Stimulated activated CD8-positive, alpha-beta memory T cell treated with anti-CD3 and anti-CD28 coated beads, Interleukin-4, amount 100 ng/mL, for 1 hour (primary cell): ENCODE measurements at places on chromosomes 11 and 22.

DNA sequence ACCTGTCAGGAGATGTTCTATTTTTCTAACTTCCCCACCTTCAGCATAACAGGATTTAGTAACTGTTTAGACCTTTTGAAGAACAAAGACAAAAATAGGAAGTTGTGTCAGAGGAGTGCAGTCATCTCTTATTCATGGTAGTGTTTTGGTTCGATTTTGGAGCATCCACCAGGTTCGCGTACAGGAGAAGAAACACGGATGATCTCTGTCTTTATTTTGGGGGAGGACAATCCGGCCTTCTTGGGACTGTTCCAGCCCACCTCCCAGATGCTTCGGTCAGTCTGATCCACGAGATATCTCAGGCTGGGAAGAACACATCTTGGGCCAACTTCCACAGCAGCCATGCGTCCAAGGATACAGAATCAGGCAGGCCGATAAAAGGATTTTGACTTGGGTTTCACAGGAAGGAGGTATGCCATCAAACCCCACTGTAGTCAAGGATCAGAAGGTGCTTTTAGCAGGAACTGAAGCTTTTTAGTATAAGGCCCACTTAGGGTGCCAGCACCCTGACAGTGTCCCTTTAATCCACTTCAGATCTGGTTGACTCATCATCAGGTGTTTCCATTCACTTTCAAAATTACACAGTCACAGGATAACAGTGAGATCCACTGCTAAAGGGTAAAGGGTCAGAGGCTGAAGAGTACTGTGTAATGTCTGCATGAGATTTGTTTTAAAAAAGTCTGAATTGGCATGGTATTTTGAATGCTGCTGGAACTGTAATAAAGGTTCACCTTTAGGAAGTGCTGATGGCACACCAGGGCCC lies 16.5 kb downstream of the PATZ1 start:
- DNase-seq, result no peak

DNA sequence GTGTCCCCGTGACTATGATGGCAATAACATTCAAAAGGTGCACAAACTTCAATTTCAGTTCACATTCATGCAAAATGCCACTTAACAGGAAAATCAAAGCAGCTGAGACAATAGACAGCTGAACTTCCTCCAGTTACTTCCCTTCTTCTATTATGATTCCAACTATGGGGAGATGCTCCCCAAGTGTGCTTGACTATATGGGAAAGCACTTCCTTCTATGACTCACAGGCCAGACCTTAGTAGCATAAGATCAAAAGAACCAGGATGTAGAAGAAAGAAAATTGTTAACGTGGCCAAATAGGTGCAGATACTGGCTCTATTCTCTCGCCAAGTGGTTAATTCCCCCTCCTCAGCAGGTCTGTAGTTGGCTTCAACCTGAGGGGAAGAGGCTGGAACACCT lies 7.8 kb upstream of the FAT3 start:
- DNase-seq, result no peak

DNA sequence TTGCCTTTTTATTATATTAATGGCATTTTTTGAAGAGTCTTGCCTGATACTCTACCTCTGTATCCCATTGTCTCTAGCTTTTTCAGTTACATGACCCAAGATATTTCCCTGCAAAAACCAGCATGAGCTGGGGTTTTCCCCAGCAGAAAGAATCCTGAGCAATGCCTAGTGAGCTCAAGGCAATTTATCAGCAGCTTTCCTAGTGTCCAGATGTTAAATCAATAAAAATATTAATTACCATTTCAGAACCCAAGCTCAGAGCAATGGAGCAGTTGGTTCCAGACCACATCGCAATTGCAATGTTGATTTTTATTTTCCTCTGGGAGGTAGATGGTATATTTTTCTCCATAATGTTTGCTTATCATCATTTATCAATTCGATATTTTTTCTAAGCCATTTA lies 137.2 kb downstream of the RAB38 start:
- no peak for DNase-seq

GRCh38 chr11:133906241-133906640 lies 50.5 kb downstream of the IGSF9B start:
- no peak for DNase-seq

- DNase-seq, result no peak
Observed at GRCh38 chr11:57703341-57703740, 8.7 kb downstream of the MED19 start.

DNA sequence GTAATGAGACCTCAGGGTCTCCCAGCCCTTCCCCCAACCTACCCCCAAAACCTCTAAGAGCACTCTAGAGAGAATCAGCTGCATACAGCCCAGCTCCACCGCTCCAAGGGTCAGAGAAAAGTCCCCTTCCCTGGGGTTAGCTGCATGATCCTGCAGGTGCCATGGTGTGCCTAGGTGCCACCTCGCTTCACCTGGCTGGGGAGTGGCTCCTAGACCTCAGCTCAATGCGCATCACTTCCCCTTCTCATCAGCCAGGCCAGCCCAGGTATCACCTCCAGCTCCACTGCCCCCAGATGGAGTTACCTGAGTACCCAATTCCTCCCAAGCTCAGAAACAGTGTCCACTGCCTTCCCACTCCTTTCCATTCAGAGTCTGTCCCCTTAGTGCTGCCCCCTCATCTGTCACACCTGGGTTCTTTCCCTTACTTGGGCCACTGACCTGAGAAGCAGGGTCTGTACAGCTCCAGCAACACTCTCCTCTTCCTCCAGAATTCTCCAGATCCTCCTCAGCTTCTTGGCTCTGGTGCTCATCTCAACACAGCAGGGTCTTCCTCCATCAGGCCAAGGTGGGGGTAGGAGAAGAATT lies 1.3 kb downstream of the STARD10 start:
- DNase-seq, result no peak

- DNase-seq, result no peak
Observed at GRCh38 chr22:35411102-35411501, 11.2 kb downstream of the MCM5 start.

- no peak for DNase-seq
Observed at GRCh38 chr22:49446759-49447710, 380.6 kb downstream of the BRD1 start.

DNA sequence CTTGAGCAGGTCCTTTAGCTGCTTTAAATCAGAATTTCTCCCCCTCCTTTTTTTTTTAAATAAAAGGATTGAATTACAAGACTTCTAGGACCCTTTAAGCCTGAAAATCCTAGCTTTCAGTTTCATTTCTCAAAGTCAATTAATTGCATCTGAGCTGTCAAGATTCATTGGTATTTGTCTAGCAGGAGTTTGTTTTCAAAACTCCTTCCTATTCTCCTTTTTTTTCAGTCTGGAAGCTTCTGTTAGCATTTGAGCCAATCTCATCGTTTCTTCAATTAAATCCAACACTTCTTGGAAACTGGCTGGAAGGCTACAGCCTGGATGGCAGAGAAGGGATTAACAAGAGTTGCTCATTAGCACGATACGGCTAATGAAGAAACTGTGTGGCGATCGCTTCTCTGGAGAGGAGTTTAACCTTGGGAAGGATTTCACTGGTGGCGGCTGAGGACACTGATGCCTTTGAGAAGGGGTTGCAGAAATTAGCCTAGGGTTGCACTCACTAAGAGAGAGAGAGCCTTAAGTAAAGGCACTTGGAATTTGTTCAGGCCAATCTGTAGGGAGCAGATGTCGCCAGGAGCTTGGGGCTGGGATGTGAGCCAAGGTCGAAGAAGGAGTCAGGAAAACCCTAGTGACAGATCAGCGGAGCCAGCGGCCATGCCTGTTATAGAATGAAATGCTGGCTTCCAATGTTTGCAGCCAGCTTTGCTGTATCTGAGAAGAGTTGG lies 43.8 kb upstream of the API5 start:
- no peak for DNase-seq

GRCh38 chr22:32781695-32782094 lies 19.8 kb upstream of the TIMP3 start:
- no peak for DNase-seq

DNA sequence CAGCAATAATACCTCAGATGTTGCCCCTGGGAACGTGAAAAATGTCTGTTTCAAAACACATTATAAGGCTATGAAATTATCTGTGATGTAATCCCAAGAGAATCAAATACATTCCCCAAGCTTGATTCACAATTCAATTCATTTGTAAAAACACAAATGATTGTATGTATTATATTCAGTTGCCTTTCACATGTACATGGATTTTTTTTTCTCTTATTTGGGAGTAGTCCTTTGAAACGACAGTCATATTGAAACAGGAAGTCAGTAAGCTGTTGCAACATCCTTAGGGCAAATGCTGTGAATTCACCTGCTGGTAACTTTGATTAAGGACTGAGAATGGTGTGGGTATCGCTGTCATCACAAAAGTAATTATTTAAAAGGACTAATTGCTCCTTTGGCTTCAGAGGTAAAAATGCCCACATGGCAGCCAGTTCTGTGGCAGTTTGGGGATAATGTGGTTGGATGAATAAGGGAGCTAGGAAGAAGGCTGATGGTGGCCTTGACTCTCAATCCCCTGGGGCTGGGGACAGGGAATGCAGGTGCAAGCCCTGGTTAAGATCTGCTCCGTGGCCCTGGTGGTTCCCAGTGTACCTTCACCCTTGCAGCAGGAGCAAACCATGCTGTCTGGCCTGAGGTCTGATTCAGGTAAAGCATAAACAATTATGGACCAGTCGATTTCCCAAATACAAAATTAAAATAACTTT lies 13.2 kb downstream of the EHF start:
- no peak for DNase-seq

DNA sequence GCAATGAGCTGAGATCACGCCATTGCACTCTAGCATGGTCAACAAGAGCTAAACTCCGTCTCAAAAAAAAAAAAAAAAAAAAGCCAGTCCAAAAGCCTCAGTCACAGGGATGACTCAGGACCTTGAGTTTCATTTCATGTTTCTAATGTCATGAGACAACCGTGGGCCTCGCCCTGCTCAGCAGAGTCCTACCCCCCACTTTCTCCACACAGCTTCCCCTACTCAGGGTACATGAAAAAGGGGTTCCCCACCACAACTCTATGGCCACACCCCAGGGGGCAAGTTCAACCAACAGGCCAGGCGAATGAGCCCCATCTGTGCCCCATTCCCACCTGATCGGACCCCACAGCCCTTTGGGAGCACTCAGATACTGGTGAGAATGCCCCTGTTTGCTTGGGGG lies 24.3 kb upstream of the ADA2 start:
- DNase-seq, result no peak

GRCh38 chr22:38467438-38467903 lies 425 bp upstream of the KDELR3 start:
- DNase-seq, result no peak

DNA sequence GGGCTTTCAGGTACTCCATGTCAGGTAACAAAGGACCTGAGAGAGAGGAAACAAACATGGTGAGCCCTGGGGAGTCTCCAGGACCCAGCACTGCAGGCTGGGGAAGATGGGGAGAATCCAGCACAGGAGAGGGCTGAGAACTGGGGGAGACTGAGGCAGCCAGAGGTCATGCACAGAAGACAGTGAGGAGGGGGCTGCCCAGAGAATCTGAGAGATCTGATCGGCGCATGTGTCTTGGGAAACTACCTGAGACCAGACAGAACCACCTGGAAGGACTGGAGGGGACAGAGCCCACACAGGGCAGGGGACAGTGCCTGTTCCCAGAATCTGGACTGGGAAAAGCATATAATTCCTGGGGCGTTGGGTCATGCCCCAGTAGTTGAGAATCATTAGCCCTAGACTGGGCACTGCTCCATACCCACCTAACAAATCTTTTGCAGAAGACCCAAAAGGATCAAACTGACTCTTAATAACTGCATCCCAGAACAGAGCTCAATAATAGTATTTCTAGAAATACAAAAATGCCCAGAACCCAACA lies 20.0 kb upstream of the COMT start:
- DNase-seq, result no peak

GRCh38 chr22:21857481-21857914 lies 9.9 kb downstream of the MAPK1 start:
- no peak for DNase-seq

DNA sequence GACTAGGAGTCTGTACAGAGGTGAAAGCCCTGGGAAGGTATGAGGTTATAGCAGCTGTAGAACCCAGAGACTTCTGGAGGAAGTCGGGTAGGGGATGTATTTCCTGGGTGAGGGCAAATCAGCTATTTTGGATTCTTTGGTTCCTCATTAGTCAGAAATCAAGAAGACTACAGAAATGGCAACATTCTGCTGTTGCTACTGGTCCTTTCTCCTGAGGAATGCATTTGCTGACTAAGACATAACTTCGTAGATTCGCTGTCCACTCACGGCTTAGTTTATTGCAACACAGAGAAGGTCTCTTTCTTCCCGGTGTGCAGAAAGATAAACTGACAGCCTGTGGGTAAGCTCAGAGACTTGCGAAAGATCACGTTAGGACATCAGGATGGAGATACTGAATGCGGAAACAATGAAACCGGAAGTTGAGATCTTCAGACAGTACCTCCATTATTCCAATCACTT lies 25.3 kb upstream of the SESN3 start:
- DNase-seq, result no peak

DNA sequence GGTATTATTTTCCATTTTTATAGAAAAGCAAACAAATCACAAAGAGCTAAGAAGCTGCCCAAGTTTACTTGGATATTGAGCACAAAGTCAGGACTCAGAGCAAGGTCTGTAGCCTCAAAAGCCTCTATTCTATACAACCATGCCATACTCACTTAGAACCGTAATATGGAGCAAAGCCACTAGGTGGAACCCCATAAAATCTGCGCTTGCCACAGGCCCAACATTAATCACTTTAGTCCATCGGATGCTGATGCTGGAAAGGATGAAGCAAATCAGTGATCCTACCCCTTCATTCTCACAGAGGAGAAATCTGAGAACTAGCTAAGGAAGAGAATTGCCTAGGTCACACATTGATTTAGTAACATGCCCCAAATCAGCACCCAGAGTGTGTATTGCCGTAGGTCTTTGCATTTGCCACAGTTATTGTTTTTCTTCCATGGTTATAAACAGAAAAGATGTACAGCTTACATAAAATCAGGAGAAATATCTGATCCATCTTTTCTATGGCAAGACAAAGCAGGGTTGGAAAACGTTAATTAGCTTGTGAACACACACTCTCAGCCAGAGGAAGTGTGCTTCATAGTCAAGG lies 56.7 kb upstream of the RAB38 start:
- no peak for DNase-seq

GRCh38 chr11:17508791-17509190 lies 32.1 kb upstream of the ABCC8 start:
- DNase-seq, result no peak

DNA sequence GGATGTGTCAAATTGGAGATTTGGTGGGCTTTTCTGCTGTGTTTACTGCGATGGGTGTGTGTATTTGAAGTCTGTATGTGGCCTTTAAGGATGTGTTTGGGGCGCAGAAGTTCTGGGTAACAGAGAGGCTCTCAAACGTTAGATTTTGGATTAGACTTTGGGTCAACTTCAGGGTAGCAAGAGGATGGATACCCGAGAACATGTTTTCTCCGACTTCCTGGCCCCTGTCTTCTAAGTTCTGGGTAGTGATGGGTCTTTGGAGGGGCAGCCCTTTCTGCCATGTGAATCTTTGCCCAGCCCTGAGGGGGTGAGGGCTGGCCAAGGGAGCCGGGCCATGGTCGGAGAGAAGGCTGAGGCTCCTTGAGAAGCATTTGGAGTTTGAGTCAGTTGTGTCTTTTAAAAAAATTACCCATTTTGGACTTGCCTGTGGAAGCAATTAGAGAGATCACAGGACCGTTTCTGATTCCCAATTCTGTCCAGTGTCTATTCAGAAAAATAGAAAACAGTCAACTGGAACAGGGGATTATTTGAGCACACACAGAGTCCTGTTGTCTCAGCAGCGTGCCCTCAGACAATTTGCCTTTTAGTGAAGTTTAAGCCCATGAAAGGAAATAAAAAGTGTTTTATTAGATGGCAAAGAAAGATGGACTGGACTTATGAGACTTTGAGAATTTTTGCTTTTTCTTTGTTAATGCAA lies 114.4 kb downstream of the PTPRJ start:
- DNase-seq, result no peak

GRCh38 chr11:83566950-83567349 lies 280.8 kb upstream of the CCDC90B start:
- DNase-seq, result no peak

- no peak for DNase-seq
Observed at GRCh38 chr22:23276656-23277582, 96.6 kb downstream of the BCR start.
